Fibroblast of lung (primary cell): ENCODE measurements at places on chromosomes 5 and 9.

DNA sequence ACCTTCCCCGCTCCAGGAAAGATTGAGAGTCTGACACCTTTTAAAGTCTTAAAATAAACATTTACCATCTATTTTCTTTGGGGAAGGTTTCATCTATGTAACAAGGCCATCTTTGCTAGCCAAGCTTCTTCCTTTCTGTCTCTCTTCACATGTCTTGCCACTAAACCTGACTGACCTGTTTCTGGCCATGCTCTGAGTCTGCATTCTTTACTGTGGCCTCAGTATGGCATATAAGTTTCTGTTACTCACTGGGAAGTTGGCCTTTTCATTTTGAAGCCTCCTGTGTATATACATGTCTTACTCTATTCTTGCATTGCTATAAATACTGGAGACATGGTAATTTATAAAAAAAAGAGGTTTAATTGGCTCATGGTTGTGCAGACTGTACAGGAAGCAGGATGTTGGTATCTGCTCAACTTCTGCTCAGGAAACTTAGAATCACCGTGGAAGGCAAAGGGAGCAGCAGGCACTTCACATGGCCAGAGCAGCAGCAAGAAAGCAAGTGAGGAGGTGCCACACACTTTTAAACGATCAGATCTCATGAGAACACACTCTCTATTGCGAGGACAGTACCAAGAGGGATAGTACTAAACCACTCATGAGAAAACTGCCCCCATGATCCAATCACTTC, 48.1 kb downstream of the KCNV2 start:
- DNase-seq = no peak

DNA sequence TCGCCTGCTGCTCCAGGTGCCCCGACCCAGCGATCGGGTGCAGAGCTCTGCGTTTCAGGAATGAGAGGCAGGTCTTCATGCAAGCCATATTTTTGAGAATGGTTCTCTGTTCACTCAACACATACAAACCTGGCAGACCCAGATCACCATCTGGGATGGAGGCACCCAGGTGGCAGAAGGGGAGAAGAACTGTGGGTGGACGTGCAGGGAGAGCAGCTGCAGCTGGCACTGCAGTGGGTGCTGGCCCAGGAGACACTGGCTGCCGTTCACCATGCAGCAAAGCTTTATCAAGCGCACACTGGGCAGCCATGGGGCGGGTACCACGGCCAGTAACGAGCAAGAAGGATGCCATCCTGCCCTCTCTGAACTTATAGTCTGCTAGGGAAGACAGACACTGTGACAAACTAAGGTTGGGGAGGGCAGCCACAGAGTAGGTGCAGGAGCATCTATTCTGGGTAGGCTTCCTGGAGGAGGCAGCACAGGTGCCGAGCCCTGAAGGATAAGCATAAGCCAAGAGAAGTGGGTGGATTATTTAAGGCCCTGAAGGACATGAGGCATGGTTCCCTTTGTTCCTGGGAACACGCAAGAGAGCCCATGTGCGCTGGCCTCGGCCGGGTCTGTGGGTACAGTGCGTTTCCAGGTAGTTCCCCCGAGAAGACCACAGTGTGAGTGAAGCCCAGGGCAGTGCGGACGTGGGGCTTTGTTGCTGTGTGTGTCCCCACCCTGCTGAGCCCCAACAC, 46.2 kb upstream of the FCN2 start:
- DNase-seq = no peak

DNA sequence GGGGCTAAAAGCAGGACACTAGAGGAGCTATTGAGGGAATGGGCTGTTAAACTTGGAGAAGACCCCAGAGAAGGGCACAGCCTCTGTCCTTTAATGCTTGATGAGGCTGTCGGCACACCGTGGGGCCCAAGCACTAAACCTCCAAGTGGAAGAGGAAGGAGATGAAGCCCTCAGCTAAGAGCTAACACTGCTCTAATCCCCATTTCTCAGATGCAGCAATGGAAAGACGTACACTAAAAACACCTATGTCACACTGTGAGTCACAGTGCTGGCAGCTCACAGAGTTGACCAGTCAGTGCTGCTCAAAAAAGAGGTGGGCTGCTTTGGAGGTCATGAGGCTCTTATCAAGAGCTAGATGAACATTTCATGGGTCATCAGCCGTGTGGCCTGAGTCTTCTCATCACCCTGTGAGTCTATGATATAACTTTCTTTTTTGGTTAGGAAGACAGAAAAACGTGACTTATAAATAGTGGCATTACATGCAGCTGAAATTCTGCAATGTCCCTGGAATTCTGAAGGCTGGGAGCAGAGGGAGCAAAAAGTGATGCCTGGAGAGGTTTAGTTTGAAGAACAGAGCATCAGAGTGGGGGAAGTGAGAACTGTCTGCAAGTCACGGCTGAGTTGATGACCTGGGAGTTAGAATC, 21.5 kb downstream of the TNFSF8 start:
- no peak for DNase-seq

GRCh38 chr9:134814598-134815215, 65.9 kb upstream of the FCN2 start:
- peak; percentile 31 for DNase-seq

- DNase-seq = peak; percentile 97
These were observed 247.6 kb downstream of the TMEM232 start for GRCh38 chr5:110478895-110479294.

DNA sequence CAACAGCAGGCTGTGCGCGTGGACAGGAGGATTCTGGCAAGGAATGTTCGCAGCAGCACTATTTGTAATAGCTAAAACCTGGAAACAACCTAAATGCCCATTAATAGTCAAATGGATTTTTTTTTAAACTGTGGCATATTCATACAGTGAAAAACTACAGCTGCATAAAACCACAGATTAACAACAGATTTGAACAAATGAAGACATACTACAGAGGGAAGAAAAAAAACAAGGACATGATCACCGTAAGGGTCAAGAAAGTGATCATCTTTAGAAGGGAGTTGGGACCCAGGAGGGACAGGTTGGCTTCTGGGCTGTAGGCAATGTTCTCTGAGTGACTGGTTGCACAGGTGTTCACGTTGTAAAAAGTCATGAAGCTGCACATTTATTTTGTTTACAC, 1.2 kb upstream of the TMOD1 start:
- DNase-seq = no peak

GRCh38 chr9:8533681-8534080, 734.1 kb upstream of the DMAC1 start:
- no peak for DNase-seq

DNA sequence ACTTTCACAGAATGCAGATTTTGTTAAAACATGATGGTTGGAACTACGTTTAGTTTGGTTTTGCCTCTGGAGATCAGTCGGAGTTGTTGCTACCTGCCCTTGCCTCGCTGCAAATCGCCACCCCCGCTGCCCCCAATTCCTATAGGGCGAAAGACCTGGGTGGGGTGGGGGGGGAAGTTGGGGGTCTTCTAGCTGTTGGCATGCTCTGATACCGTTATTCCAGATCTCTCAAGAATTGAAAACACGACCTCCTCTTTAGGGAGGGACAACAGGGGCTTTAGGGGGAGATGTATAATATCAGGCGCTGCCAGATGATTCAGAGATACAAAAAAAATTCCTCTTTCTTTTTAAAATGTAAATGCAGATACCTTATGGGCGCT, 36.4 kb upstream of the NFIB start:
- DNase-seq = no peak

- no peak for DNase-seq
These were observed 14.4 kb downstream of the GLRX start for GRCh38 chr5:95808013-95808685.

GRCh38 chr5:22053195-22053594, 799.9 kb downstream of the CDH12 start:
- DNase-seq = no peak

DNA sequence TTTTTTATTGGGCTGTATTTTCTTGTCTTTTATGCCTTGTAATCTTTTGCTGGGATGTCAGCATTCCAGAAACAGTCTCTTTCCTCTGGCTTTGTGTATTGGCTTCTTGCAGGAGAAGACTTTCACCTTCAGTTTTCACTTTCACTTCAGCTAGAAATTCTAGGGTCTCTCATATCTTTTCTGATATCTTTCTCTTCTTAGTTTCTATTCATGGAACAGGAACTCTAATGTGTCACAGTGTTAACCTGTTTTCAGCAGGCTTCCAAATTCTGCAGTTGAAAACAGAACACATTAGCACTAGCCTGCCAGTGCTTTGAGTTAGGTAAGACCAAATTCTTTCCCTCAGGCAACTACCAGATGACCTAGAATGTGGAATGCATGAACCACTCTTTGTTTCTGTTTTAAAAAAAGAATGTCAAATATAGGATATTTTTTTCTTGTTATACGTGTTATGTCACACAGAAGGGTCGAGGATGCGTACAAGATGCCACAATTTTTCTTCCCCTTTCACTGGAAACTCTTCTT, 164.7 kb downstream of the TUSC1 start:
- no peak for DNase-seq

- DNase-seq = no peak
These were observed 44.4 kb upstream of the GPR21 start for GRCh38 chr9:122988920-122989621.

DNA sequence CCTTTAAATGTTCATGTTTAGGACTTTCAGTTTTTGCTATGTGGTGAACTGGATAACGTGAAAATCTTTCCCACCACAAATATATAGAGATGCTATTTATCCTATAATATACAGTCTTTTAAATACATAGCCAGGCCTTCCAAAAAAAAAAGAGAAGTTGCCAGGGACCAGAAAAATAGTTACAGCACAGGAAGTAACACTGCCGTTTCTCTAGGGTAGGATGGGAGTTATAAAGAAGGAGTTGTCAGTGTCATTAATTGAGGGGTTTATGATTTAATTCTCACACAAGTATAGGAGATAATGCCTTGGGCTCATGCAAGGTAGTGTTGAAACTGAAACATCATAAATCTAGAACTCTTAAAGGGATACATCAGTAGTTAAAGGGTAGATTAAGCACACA, 83.9 kb downstream of the LRRC70 start:
- DNase-seq = no peak

- DNase-seq = no peak
These were observed 36.6 kb downstream of the FAM240B start for GRCh38 chr9:38683336-38683735.

DNA sequence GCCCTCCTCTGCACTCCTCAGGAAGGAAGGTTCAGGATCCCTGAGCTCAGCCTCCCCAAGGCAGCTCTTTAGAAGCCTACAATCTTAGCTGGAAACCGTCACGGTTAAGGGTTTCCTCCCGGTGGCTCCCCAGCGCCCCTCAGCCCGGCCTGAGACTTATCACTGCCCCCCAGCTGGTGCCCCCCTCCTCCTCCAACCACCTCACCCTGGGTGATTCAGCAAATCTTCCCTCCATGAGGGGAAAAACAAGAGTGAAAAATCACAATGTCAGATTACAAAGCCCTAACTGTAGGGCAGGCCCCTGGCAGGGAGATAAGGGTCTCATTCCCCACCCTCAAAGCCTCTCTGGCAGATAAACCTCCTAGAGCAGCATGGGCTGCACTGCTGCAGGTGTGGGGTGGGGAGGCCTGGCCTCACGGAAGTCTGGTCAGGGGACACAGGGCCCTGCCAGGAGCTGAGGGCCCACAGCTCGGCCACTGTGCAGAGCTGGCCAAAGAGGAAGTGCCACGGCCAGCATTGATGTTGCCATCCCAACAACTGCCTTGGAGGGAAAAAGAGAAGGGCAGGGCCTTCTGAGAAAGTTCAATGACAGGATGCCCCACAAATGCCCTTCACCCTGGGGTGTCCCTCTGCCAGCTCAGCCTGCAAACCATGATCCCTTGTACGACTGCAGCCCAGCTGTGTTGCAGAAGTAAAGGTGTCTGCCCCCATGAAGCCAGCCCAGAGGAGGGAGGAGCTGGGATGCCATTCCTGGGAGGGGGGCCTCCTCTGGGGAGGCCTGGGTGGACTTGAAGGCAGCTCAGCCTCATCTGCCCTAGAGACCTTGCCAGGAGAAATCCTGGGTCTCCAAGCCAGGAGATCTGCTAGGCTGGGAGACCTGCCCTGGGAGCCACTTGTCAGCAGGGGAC, 25.9 kb downstream of the GFI1B start:
- DNase-seq = no peak

GRCh38 chr9:100131216-100131615, 32.2 kb downstream of the INVS start:
- no peak for DNase-seq

- DNase-seq = peak; percentile 28
These were observed 157.2 kb downstream of the MELK start for GRCh38 chr9:36729906-36730305.

DNA sequence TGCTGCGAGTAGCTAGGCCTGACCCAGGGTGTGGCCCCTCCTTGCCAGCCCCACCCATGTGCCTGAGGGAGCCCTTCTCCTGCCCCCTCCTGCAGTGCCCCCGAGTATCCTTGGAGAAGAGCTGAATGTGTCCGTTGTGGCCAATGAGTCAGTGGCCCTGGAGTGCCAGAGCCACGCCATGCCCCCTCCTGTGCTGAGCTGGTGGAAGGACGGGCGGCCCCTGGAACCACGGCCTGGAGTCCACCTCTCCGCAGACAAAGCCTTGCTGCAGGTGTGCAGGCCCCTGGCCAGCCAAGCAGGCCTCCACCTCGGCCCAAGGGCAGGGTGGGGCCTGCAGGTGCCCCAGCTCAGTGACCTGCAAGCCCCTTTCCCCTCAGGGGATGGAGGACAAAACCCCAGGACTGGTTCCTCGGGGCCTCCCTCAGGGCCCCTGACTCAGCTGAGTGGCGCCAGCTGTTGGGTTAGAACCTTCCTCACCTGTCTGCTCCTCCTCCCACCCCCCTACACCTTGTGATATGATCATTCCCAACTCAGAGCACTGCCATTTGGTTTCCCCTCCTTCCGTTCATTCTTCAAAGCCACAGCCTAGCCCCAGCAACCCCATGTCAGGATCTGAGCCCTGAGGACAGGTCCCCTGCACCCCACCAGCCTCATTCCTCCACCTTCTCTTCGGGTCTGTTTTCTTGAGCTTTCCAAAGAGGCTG, 80.0 kb upstream of the ASS1 start:
- no peak for DNase-seq

DNA sequence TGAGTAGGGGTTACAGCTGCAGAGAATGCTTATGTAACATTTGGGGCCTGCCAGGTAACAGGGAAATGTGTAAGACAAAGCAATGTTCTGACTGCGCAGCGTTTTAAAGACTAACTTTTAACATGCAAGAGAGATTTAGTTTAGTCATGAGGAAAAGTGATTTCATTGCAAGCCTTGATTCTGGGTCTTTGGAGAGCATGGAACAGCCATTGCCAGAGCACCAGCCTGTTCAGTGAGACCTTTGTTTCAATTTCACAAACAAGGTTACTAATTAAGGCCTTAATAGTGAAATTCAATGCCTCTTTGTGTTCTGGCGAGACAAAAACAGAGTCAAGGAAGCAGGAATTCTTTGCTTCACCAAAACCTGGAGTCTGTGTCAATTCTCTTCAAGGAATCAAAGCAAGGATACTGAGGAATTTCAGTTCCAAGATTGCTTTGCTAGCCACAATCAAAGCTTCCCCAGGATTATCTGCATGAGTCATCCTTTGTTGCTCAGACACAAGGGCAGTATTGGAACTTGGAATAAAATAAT, 14.4 kb downstream of the CKMT2 start:
- DNase-seq = peak; percentile 25

- peak; percentile 49 for DNase-seq
These were observed 7.0 kb downstream of the SQSTM1 start for GRCh38 chr5:179827680-179828079.
